Activated naive CD8-positive, alpha-beta T cell treated with anti-CD3 and anti-CD28 coated beads, Interleukin-2, amount 50 U/mL, for 24 hours (primary cell): ENCODE measurements at places on chromosomes 4 and X.
A peak's percentile ranks its signal among the peaks of the same experiment; 100 is the strongest.

GRCh38 chr4:122797405-122798094, 29.1 kb upstream of the FGF2 start:
- DNase-seq: no peak

GRCh38 chr4:123093236-123093635, 170.8 kb upstream of the NUDT6 start:
- no peak for DNase-seq

DNA sequence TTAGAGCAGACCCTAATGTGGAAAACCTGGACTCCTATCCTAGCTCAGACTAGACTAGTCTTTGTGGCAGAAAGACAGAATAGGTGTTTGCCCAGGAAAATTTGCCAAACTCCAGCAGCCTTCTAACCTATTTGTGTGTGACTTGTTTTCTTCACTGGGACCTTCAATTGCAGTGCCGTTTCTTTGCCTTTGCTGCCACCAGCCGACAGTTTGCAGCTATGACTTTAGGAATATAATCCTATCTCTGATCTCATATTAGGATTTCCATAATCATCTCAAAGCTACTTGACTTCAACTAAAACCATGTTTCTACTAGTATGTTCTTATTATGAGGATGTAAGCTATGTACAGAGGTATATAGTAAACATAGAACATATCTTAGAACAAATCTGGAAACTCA, 60.2 kb upstream of the PGAM4 start:
- no peak for DNase-seq

GRCh38 chrX:39309018-39309635, 507.9 kb downstream of the MID1IP1 start:
- DNase-seq: peak; percentile 44

DNA sequence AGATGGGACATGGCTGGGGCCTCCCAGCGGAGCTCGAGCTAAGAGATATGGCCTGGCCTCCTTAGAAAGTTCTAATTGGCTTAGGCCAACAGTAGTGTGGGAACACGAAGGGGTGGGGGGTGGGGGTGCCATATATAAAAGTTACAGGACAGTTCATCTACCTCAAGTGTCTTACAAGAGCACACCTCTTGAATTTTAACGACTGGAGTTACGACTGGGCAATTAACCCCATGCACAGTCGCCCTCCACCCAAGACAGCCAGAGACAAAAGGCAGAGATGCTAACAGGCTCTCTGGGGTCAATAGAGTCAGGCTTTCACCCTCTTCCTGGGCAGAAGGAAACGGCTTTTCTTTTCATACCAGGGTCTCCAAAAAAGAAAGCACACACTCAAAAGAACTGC, 302.2 kb downstream of the BCOR start:
- no peak for DNase-seq

DNA sequence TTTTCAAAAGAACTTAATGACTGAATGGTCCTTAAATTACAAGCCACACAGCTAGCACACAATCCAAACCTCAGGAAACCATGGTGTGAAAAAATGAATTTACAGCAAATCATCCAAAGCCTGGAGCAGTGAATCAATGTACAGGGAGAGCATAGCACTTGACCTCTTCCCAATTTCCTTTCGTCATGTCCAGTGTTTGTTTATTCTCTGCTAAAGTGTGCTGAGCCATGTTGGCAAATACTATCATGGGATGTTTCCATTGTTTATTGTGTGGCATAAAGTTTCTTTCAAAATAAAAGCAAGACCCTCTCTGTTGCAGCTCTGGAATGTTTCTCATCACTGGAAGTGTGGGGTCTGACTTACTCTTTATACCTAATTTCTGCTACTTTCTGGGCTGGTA, 25.4 kb upstream of the FAM47B start:
- no peak for DNase-seq

- DNase-seq: no peak
Measured at GRCh38 chrX:113580486-113580885, 739.9 kb upstream of the AMOT start.

DNA sequence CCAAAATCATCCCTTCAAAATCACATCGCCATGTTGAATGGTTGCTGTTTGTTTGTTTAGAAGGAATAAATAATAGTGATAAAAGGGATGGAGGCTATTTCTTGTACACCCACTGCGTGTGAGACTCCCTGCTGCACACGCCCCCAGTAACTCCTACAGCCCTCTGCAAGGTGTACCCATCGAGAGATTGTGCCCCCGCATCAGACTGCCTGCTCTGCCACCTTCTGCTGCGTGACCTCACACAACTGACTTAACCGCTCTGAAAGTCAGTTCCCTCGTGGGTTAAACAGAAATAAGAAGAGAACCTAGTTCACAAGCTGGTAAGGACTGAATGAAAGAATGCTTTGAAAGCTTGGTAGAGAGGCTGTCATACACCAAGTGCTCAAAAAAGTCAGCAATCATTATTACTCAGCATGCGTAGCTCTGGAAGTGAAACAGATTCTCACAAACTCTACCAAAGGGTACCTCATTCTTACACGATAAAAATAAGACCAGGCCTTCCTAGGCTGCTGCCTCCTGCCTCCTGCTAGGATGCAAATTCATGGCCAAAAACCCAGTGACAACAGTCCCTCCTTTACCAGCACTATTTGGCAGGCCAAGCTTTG, 147.1 kb downstream of the CPEB2 start:
- no peak for DNase-seq

DNA sequence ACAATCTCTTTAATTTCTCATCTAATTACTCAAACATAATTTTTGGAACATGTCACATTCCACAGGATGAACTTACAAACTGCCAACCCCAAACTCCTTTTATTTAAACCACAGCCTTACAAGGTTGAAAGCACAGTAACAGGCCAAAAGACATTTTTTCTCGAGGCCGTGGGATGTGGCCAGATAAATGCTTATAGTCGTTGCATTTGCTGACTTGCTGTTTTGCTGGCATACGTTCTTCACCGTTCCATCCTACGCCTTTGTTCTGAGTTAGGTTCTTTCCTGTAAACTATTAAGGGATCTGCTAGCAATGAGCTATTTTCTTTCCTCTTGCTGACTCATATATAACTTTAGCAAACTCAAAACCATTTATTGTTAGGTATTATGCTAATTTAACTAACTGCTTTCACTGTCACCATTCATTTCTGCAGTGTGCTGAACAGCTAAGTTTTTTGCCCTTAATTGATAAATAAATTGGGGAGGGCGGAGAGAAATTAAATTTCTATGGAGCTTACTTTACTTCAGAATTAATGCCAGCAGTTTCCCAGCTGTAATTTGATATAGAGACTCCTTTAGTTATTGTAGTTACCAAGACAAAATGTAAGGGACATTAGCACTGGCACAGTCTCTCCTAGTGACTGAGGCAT, 135.1 kb upstream of the PACRGL start:
- DNase-seq: no peak

- no peak for DNase-seq
Measured at GRCh38 chr4:173879509-173879908, 349.5 kb upstream of the HAND2 start.

DNA sequence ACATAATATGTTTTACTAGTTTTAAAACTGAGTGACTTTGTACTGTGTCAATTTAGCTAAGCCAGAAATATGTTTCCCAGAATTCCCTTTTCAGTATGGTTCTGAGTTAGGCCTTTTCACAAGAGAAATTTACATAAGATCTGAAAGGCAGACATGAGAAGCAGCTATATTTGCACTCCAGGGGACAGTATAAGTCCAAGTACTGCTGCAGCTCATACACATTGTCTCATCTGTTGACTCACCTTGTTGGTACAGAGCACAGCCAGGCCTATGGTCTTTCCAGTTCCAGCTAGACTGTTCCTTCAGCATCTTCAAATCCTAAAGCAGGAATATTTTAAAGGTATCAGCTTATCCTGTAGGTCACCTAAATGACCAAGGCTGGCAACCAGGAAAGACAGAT, 53.5 kb downstream of the BMP3 start:
- DNase-seq: no peak

DNA sequence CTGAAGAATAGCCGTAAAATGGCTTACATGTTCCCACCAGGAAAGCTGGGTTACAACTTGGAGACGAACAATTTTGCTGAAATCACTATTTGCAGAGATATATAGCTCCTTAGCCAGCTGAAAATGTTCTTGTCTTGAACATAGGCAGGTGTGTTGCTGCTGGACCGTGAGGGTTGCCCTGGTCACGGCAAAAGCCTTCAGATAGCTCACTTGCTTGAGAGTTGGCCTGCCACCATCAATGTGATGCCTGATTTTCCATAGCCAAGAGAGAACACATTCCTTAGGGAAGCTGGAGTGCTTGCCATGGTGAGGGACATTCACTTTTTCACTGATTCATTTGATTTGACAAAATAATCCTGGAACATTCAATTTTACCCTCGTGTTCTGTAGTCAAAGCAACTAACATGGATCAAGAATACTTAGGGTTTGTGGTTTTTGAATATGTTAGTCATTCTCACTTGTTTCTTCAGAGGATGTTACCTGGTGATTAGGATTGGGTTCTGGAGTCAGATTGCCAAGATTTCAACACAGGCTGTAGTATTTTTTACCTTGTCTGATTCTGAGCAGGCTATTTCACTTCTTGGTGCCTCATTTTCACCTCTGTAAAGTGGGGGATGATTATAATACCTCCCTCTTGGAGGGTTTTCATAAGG, 536.9 kb downstream of the RAPGEF2 start:
- no peak for DNase-seq

DNA sequence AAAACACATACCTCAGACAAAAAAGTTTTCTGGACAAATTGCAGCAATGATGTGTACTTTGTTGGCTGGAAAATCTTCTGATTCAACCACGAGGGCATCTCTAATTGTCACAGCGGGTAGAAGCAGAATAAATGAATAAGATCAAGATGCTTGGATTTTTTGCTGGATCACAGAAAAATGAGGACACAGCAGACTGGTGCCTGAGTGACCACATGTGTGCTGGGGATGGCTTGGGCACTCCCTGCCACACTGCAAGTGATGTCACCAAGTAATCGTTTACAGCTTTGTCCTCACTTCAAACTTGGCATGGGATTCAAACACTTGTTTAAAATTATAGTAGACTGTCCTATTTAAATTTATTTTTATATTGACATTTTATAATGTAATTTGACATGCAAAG, 557.0 kb downstream of the SPRY1 start:
- DNase-seq: no peak

- no peak for DNase-seq
Measured at GRCh38 chr4:185774845-185775680, 36.9 kb downstream of the SORBS2 start.

- no peak for DNase-seq
Measured at GRCh38 chr4:82753238-82753637, 45.4 kb downstream of the SCD5 start.
